NCI-H524 (cell line): ENCODE measurements at places on chromosomes 3 and 15.

GRCh38 chr15:37094333-37094914 lies 5.9 kb downstream of the MEIS2 start:
- DNase-seq, result no peak

- DNase-seq, result no peak
These were observed 635.6 kb upstream of the TBL1XR1 start for GRCh38 chr3:177832880-177833279.

- DNase-seq, result no peak
These were observed 52.7 kb downstream of the CAPN7 start for GRCh38 chr3:15258720-15259119.

- DNase-seq, result no peak
These were observed 386.4 kb downstream of the LSAMP start for GRCh38 chr3:116058844-116059243.

- DNase-seq, result no peak
These were observed 201.2 kb upstream of the NSMCE3 start for GRCh38 chr15:29470794-29471193.

DNA sequence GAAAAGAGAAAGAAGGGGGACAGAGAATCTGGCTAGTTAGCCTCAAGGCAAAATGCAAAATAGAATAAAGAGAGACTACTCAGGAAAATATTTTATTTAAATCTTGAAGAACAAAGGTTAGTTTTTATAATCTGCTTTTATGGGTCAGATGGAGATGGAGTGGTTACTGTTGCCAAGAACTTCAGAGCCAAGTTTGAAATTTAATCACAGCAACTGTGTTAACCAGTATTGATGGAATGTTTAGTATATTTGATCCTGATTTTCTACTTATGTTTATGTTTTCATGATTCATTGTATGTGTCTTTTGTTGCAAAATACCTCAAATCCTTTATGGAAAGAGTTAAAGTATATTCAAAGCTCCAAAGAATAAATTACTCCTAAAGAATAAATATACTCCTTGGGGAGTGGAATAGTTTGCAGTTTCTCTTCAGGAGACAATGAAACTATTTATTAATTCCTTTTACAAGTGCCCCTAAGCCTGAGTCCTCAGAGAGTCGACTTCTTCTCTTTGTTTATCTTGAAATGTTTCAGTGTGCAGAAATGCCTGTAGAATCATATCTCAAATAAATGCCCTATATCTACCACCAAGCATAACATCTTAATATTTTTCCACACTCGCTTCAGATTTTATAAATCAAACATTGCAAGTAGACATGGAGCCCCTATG lies 60.9 kb upstream of the THSD4 start:
- DNase-seq, result no peak

DNA sequence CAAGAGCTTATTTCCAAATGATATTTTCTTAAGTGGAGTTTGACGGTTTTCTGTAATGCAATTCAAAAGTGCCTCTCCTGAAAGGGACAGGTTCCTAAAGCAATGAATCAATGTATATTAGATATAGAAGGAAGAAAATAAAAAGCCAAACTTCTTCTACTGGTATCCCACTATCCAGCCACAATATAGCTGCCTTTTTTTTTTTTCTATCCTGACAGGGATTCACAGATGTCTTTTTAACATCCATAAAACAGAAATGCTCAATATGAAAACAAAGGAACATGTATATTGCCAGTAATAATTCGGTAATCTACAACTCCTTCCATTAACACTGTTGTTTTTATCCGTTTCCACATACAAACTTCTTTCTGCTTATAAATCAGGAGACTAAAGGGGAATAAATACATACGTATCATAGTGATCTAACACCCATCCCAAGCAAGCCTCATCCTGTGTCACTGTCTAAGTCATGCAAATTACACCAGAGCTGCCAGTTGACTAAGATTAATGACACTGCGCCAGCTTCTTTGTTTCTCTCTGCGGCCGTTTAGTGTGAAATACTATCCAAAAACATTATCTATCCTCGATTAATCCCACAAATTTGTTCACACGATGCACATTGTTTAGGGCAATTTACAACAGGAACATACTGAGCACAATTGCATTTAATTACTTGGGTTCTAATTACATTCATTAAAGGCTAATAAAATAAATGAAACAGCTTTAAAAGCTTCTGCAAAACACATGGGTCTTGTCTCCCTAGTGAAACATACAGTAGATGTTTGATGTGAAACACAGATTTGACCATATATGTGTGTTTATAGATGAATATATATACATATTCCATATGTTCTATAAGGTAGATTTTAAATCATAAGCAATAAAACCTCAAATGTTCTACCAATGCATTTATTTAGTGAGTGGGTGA lies 51.9 kb upstream of the CDIN1 start:
- DNase-seq, result peak; percentile 36
